ENCODE measurements at places on chromosomes 4 and X. TPM values are rescaled to one million over a fixed set of nuclear protein-coding genes. Genes with fewer than 3 reads are reported as not detected.

GRCh38 chr4:98151145-98151924, 8.1 kb upstream of the STPG2 start:
- no peak for DNase-seq

PRR32 gene
- total RNA-seq: not detected

- no peak for DNase-seq
Measured at GRCh38 chr4:168540503-168541265, 43.8 kb downstream of the PALLD start.

- DNase-seq: no peak
Measured at GRCh38 chr4:150972592-150972991, 42.5 kb downstream of the LRBA start.

- no peak for DNase-seq
Measured at GRCh38 chrX:129830494-129830893, 13.2 kb downstream of the ZDHHC9 start.

DNA sequence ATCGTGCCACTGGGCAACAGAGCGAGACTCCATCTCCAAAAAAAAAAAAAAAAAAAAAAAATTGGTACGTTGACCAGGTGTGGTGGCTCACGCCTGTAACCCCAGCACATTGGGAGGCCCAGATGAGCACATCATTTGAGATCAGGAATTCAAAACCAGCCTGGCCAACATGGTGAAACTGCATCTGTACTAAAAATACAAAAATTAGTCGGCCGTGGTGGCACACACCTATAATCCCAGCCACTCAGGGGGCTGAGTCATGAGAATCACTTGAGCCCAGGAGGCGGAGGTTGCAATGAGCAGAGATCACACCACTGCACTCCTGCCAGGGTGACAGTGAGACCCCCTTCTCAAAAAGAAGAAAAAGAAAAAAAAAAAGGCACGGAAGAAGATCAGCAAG, 24.5 kb downstream of the RBMX start:
- DNase-seq: no peak

ARHGAP36 gene
- total RNA-seq: 0.27 TPM

GRCh38 chr4:142191901-142192300, 555.5 kb downstream of the IL15 start:
- no peak for DNase-seq

- DNase-seq: peak; percentile 61
Measured at GRCh38 chr4:93834249-93835066, 5.9 kb downstream of the ATOH1 start.

DNA sequence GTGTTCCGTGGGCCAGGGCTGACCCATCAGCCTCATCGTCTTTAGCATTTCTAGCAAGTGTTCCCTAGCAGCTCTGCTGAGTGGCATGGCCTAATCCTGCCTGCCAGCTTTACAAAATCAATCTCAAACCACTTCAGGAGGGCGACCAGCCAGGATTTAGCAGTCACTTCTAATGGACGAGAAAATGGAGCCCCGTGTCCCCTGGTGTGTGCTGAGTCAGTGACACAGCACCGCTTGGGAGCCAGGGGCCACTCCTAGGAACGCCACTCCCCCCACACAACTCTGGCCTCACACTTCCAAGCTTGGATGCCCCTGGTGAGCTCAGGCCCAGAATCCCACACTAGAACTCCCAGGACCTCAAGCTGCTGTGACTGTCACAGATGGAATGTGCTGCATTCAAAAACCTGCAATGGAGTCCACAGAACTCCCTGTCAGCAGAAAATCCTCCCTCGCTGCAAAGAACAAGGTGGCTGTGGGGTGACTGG, 311.2 kb upstream of the GATB start:
- no peak for DNase-seq

DNA sequence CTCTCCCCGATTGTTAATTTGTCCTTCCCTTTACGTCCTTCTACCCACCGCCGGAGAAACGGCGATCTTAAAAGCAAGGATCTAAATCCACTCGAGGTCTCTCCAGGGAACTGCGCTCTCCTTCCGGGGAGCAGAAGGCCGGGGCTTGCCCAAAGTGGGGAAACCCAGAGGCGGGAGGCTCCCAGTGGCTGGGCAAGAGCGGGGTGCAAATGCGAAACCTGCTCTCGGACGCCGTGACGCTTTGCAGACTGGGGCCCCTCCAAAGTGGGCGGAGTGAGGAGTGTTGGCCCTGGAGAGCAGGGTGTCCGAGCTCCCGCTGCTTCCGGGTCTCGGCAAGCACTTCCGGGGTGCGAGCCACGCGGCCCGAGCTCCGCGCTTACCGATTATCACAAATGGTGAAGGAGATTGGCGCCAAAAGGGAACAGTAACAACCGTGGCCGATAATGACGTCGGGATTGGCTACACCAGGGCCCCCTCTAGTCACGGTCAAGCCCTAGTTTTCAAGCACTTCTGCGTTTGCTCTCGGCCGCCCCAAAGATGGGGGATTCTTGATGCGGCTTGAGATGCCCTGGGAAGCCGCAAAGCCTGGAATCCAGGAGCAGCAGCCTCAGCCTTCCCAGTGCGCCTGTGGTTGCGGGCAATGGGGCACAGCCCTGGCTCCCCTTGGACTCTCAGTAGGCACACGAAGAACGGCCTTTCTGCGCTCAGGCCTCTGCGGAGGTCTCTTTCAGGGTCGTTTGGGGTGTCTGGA, 29.0 kb downstream of the HAND2 start:
- no peak for DNase-seq

- no peak for DNase-seq
Measured at GRCh38 chr4:16865897-16866283, 32.6 kb downstream of the LDB2 start.

- no peak for DNase-seq
Measured at GRCh38 chr4:40122941-40123340, 66.3 kb downstream of the N4BP2 start.

- DNase-seq: no peak
Measured at GRCh38 chr4:152290366-152290921, 245.4 kb downstream of the FBXW7 start.

Measured in glutamatergic neuron (in vitro differentiated cells).